Body of pancreas (tissue), 4 donors: ENCODE measurements at places on chromosomes 3 and 15. TPM values are rescaled to one million over a fixed set of nuclear protein-coding genes. Genes with fewer than 3 reads are reported as not detected.

The CCR3 gene
- total RNA-seq: not detected

The NOX5 gene
- total RNA-seq: not detected

DNA sequence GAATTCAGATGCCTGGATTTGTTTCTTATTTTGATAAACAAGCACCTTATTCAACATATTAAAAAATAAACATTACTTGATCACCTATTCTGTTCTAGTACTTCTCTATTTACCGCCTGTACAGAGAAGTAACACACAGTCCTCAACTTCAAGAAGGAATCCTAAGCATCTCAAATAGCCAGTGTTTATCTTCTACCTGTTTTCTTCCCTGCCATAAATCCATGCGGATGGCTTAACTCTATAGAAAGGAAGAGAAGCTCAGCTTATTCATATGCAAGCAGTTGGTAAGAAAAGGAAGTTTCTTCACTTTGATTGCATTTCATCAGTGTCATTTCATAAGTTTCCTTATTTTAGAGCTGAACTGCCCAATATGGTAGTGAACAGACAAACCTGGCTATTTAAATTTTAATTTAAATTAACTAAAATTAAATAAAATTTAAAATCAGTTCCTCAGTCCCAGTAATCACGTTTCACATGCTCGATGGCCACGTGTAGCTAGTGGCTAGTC is 210.0 kb upstream of the PEX5L start:
- no peak overlapping the region for H3K4me3 ChIP-seq
- no peaks in the 10 kb centered on the region for H3K27me3 ChIP-seq
- no peaks in the 10 kb centered on the region for H3K4me1 ChIP-seq
- H3K27ac ChIP-seq: no peak overlapping the region
- no peak for DNase-seq

The ACAP2 gene
- 25.9 TPM for total RNA-seq

GRCh38 chr15:93213281-93213680 is 124.3 kb upstream of the RGMA start:
- peaks cover 10% of the 10 kb centered on the region for H3K4me1 ChIP-seq
- H3K27me3 ChIP-seq: no peaks in the 10 kb centered on the region
- no peak for DNase-seq
- no peaks in the 10 kb centered on the region for H3K36me3 ChIP-seq
- no peak overlapping the region for H3K27ac ChIP-seq

- H3K4me1 ChIP-seq: peaks cover 64% of the 10 kb centered on the region
- H3K27me3 ChIP-seq: no peaks in the 10 kb centered on the region
- no peak overlapping the region for H3K4me3 ChIP-seq
- DNase-seq: no peak
- peak overlapping the region; percentile 88 for H3K27ac ChIP-seq
Observed at GRCh38 chr3:134311265-134311664, 60.6 kb upstream of the RYK start.

The CHMP2B gene
- total RNA-seq: 22.1 TPM

The DALRD3 gene
- total RNA-seq: 67.6 TPM

GRCh38 chr3:178802259-178802658 is 266.0 kb downstream of the KCNMB2 start:
- no peaks in the 10 kb centered on the region for H3K27me3 ChIP-seq
- no peak overlapping the region for H3K4me3 ChIP-seq
- H3K4me1 ChIP-seq: no peaks in the 10 kb centered on the region

- H3K27me3 ChIP-seq: no peaks in the 10 kb centered on the region
- H3K4me3 ChIP-seq: no peak overlapping the region
- DNase-seq: no peak
- H3K4me1 ChIP-seq: peaks cover 73% of the 10 kb centered on the region
- H3K36me3 ChIP-seq: no peaks in the 10 kb centered on the region
- peak overlapping the region; percentile 85 for H3K27ac ChIP-seq
Observed at GRCh38 chr3:49484471-49484870, 14.4 kb downstream of the DAG1 start.

- no peaks in the 10 kb centered on the region for H3K4me1 ChIP-seq
- H3K27ac ChIP-seq: no peak overlapping the region
- no peaks in the 10 kb centered on the region for H3K27me3 ChIP-seq
- no peaks in the 10 kb centered on the region for H3K36me3 ChIP-seq
- H3K4me3 ChIP-seq: no peak overlapping the region
Observed at GRCh38 chr3:89584398-89584797, 477.0 kb downstream of the EPHA3 start.

- H3K27ac ChIP-seq: no peak overlapping the region
- DNase-seq: no peak
- no peaks in the 10 kb centered on the region for H3K27me3 ChIP-seq
- no peaks in the 10 kb centered on the region for H3K4me1 ChIP-seq
Observed at GRCh38 chr15:70246623-70247220, 149.0 kb upstream of the TLE3 start.

GRCh38 chr3:75260-75659 is 121.3 kb upstream of the CHL1 start:
- H3K36me3 ChIP-seq: no peaks in the 10 kb centered on the region
- H3K27ac ChIP-seq: peak overlapping the region; percentile 23
- no peaks in the 10 kb centered on the region for H3K4me1 ChIP-seq
- no peaks in the 10 kb centered on the region for H3K27me3 ChIP-seq
- no peak overlapping the region for H3K4me3 ChIP-seq

The ACP3 gene
- 1.6 TPM for total RNA-seq

DNA sequence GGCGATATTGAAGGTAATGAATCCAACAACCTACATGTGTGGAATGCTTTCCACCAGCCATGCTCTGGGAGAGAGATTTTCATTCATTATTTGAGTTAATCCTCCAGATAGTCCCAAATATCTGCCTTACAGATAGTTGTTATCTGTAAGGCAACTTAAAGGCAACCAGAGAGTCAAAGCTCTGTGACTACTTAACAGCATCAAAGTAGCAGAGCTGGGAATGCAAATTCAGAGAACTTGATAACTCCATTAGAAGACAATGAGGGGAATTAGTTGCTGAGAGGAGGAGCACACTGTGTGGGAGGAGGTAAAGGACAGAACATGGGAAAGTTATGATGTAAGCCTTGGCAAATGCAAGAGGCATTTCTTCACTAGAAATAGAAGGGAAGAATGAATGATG is 10.5 kb upstream of the CRBN start:
- DNase-seq: no peak
- H3K4me1 ChIP-seq: no peaks in the 10 kb centered on the region
- H3K36me3 ChIP-seq: no peaks in the 10 kb centered on the region
- H3K4me3 ChIP-seq: no peak overlapping the region
- no peak overlapping the region for H3K27ac ChIP-seq

- H3K27me3 ChIP-seq: no peaks in the 10 kb centered on the region
- no peaks in the 10 kb centered on the region for H3K36me3 ChIP-seq
- no peaks in the 10 kb centered on the region for H3K4me1 ChIP-seq
- DNase-seq: no peak
- H3K27ac ChIP-seq: no peak overlapping the region
- H3K4me3 ChIP-seq: no peak overlapping the region
Observed at GRCh38 chr3:13371100-13372075, 48.7 kb downstream of the NUP210 start.

DNA sequence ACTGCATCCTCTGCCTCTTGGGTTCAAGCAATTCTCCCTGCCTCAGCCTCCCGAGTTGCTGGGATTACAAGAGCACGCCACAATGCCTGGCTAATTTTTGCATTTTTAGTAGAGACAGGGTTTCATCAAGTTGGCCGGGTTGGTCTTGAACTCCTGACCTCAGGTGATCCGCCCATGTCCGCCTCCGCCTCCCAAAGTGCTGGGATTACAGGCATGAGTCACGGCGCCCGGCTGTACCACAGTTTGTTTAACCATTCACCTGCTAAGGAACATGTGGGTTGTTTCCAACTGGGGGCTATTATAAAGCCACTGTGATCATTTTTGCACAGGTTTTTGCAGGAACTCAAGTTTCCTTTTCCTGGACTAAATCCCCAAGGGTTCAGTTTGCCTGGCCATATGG is 123.2 kb upstream of the RAP2B start:
- H3K4me1 ChIP-seq: no peaks in the 10 kb centered on the region
- DNase-seq: no peak
- H3K4me3 ChIP-seq: no peak overlapping the region
- H3K36me3 ChIP-seq: no peaks in the 10 kb centered on the region

The FBXL2 gene
- 5.3 TPM for total RNA-seq

- no peaks in the 10 kb centered on the region for H3K27me3 ChIP-seq
- peaks cover 22% of the 10 kb centered on the region for H3K4me1 ChIP-seq
Observed at GRCh38 chr15:41581110-41581509, 22.1 kb downstream of the TYRO3 start.

The GOLGA6L4 gene
- total RNA-seq: 6.3 TPM

- H3K36me3 ChIP-seq: no peaks in the 10 kb centered on the region
- no peak overlapping the region for H3K27ac ChIP-seq
- H3K4me1 ChIP-seq: no peaks in the 10 kb centered on the region
Observed at GRCh38 chr3:175432376-175433025, 573.4 kb downstream of the NAALADL2 start.

The GOLGA8T gene
- total RNA-seq: not detected

The ANKRD63 gene
- total RNA-seq: not detected

DNA sequence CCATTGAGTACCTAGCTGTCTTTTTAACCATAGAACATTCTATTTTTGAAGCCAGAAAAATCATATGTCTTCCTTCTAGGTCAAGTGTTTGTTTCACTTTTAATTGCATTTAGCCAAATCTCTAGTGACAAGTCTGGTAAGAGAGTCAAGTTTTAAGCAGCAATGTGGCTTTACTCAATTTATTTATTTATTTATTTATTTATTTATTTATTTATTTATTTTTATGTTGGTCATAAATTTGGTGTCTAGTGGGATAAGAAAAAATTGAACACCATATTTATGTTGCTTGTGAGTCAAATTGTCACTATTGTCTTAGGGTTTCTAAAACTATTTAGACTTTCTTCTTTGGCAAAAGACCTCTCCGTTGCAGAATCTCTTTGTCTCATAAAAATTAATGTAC is 174.5 kb upstream of the BCHE start:
- no peak overlapping the region for H3K4me3 ChIP-seq
- H3K27me3 ChIP-seq: no peaks in the 10 kb centered on the region
- H3K27ac ChIP-seq: no peak overlapping the region
- no peaks in the 10 kb centered on the region for H3K36me3 ChIP-seq
